Stimulated activated CD4-positive, alpha-beta T cell treated with anti-CD3 and anti-CD28 coated beads, Interleukin-2, amount 100 ng/mL, for 4 hours (primary cell): ENCODE measurements at places on chromosomes 6 and 20.

- no peak for DNase-seq
Observed at GRCh38 chr20:3430376-3431069, 23.1 kb upstream of the DNAAF9 start.

GRCh38 chr20:22791396-22791795 is 207.0 kb upstream of the FOXA2 start:
- no peak for DNase-seq

DNA sequence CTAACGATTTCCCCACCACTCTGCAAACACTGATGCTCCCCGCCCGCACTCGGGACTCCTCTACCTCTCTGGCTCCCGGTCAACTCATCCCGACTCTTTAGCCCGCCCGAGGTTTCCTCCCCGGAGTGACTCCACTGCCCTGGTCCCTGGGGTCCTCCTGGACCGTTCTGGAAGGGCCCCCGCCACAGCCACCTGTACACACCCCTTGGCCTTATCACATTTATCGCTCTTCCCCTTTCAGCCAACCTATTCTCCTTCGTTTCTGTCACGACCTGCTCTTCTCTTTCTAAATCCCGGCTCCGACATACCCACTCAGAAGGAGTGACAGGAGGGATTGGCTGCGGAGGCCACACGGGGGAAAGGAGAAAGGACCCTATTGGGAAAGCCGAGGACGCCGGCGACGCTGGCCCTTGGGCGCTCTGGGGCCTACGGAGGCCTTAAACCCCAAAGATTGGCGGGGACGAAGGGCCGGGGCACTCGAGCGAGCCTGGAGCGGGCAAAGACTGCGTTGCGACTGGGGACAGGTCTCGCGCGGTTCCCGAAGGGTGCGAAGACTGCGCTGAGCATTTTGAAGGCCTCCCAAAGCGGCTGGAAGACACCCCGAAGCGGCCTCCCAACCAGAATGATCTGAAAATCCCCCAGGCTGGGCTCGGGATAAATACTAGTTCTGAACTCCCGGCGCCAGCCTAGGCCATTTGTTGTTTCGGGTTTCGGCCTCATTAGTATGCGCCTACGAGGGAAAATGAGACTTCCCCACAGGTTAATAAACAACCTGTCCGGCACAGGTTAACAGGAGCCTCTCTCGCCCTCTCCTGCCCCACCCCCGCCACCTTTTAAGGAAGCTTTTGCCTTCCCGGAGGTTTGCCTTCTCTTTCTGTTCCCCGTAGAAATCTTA is 9.2 kb downstream of the SIM1 start:
- DNase-seq = no peak

- DNase-seq = no peak
Observed at GRCh38 chr6:17878734-17879133, 108.7 kb downstream of the KIF13A start.

DNA sequence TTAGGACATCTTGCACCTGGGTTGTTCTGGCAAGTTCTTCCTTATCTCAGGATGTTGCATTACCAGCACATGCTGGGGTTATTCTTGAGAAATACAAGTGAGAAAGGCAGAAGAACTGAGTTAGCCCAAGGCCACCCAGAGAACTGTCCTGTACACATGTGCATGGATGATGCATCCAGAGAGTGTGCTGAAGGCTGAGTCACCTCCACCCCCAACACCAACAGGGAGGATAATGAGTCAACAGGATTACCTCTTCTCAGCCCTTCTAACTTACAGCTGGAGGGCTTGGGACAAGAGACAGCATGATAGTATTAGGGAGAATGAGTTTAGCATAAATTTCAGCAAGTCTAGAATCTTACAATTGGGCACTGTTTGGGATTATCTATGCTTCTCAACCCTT is 8.5 kb downstream of the SCGN start:
- DNase-seq = no peak

- DNase-seq = no peak
Observed at GRCh38 chr6:148869585-148869984, 122.8 kb downstream of the UST start.

DNA sequence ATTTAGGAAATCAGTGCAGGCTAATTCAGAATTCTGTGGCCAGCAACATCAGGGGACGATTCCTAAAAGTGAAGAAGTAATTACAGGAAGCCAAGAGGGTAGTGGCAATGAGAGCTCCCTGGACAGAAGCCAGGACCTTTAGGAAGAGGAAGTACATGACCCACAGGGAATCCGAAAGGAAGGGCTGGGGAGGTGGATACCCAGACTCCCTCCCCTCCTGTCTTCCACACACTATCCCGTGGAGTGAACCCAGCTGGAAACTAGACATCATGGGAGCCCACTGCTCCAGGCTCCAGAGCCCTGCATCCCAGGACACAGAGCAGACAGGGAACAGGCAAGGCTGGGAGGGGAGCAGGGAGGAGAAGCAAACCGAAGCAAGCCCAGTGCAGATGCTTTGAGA is 83.0 kb downstream of the SNX5 start:
- no peak for DNase-seq

DNA sequence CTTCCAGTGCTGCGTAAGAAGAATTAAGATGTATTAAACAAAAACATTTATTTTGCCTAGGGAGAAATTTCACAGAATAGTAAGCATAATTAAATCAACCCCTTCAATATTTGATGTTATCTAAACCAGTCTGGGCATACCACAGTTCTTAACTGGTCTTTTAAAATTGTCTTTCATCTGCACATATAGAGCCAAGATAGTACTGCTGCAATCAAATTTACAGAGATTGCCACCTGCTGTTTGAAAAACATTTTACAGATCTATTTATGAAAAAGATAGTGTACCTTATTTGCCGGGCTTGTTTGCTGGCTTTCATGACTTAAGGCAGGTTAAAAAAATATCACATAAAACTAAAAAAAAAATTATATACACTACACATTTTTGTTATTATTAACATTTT is 323.2 kb downstream of the ADGRB3 start:
- no peak for DNase-seq

- DNase-seq = peak; percentile 3
Observed at GRCh38 chr6:25991785-25992412, 29.3 kb downstream of the TRIM38 start.

DNA sequence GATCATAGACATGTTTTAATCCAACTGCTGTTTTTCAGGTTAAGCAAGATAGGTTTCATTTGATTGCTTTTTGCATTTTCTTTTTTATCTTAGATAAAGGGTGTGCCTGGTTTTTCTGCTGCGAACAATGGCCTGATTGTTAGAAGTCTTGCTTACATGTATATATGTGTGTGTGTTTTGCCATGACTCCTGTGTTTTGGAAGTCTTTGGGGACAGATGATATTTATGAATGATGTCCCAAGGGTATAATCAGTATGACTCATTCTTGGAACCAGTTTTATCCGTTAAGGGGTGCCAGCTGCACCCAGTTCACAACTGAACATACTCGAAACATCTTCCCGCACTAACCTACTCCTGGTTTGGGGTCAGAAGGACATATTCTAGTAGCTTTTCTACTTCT is 230.1 kb upstream of the SUPT3H start:
- no peak for DNase-seq

GRCh38 chr20:48683467-48684175 is 144.2 kb downstream of the PREX1 start:
- no peak for DNase-seq

- no peak for DNase-seq
Observed at GRCh38 chr20:7609251-7609650, 331.0 kb downstream of the HAO1 start.
